ENCODE measurements at places on chromosomes 16 and 17.
A peak's percentile ranks its signal among the peaks of the same experiment; 100 is the strongest.

DNA sequence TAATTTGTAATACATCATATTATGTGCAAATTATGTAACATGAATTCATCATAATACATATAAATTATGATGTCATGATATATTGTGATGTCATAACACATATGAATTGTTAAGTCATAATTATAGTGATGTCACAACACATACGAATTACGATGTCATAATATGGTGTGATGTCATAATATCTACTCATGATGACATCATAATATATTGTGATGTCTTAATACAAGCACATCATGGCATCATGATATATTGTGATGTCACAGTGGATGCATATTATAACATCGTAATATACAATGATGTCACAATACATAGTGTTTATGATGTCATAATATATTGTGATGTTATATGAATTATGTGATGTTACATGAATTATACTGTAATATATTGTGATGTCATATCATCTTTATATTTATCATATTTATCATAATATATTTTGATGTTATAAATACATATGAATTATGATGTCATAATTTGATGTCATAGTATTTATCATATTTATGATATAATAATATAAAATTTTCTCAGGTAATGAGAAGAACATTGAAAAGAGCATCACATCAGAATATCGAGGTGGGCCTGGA, 1793.0 kb downstream of the TP53TG3F start:
- DNase-seq: no peak

DNA sequence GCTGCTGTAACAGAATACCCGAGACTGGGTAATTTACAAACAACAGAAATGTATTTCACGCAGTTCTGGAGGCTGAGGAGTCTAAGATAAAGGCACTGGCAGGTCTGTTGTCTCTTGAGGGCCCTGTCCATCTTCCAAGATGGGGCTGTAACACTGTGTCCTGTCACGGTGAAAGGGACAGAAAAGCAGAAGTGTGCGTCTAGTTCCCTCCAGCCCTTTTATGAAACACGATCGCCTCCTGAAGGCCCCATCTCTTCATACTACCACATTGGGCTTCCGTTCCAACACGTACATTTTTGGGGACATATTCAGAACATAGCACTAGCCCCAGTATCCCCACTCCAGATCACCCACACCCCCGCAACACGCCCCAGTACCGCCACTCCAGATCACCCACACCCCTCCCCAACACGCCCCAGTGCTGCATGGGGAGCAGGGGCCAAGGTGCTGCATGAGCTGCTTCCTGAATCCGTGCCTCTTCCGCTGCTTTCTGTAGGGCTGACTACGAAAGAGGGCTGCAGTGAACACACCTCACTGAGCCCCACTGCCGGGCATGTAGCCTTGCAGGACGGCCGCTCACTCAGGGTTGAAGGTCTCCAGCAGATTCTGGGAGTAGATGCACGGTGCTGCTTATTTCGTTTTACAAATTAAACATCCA, 91.9 kb downstream of the RPTOR start:
- DNase-seq: peak; percentile 42

DNA sequence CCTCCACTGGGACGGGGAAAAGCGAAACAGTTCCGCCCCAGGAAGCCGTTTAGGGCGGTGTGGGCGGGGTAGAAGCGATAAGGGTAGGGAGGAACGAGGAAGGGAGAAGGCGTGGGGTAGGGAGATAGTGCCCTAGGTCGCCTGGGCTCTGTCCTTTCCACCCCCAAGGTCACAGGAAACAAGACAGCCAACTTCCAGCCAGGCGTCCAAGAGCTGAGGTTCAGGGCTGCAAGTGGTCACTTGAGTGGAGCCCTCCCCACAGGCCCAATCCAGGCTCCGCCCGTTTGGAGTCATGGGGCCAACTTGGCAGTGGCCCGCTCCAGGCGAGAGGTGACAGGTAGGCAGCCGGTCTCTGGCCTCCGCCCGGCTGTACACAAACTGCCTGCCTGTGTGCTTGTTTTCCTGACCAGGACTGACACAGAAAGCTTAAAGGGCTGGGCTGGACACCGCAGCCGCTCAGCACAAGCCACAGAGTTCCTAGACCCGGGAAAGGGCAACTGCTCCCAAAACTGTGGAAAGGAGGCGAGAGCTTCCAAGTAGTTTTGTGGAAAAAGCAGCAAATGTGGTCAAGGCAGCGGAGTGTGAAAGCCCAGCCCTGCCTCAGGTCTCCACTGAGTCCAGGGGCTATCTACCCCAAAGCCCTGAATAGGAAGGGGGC, at the start of gene RILP:
RILP (minus strand) TSS at position 23 of the 658 bp plus-strand sequence. CDS start 62 bp downstream, outside the sequence.
- no peak for DNase-seq

DNA sequence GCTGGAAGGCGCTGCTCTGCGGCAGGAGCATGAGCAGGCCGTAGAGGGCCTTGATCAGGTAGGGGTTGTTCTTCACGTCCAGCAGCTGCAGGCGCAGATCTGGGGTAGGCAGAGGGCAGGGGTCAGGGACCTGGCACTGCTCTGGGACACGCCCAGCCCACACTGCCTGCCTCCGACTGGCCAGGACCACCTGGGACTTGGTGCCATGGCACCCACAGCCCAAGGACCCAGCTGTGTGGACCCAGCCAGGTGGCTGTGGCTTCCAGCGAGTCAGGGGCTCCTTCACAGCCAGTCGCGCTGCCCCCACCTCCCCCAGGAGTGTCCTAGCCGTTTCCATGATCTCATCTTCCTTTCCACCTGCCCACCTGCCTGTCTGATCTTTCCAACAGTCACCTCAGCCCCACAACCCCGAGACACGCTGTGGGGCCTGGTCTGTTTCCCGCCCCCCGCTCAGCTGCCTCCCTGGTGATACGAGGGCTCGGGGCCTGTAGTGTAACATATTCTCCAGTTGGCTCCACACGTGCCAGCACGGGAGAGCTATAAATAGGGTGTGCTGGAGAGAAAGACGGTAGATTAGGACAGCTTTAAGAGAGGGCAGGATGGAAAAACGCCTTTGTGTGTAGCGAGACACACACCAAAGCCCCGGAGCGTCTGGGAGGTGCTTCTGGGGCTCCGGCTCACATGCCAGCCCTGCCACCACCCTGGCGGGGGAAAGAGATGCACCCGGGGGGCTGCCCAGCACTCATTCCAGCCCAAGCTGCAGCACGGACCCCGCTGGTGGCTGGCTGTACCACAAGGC, 7.2 kb upstream of the MTSS2 start:
- no peak for DNase-seq

GRCh38 chr16:26963109-26963508, 103.6 kb upstream of the C16orf82 start:
- DNase-seq: no peak

- no peak for DNase-seq
Observed at GRCh38 chr16:75075688-75076268, 40.8 kb downstream of the LDHD start.

- DNase-seq: peak; percentile 8
Observed at GRCh38 chr16:56311208-56312027, 113.9 kb downstream of the AMFR start.

DNA sequence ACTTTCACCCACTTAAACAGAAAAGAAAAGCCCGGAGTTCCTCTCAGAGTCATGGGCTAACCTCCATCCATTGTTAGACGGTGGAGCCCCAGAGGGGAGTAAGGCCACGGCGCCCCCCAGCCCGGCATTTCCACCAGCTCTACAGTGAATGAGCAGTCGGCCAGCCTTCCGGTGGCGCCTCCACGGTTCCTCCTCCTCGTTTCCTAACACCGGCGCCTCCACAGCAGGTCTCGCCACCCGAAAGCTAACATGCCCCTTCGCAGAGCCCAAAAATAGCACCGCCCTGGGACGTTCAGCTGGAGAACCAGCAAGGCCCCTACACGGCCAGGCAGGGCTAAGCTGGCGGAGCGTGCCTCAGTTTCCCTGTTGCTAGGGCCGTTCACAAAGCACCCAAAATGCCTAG, 858 bp downstream of the MMD start:
- peak; percentile 61 for DNase-seq

DNA sequence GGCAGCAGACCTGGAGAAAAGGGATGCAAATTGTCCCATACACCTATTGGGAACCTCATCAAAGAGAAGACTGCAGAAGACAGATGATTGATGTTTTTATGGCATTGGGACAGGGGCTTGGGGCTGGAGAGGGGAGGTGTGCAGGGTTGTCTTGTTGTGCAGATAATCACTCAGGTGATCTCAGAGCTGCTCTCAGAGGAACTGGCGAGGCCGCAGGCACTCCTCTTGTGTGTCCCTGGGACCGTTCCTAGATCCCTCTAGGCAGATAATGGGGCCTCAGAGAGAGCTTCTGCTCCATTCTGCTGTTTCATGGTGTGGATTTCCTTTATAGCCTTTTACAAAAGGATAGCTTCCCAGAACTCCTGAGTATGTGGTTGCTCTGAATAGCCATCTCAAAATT, 1.6 kb downstream of the RNF213 start:
- DNase-seq: no peak

DNA sequence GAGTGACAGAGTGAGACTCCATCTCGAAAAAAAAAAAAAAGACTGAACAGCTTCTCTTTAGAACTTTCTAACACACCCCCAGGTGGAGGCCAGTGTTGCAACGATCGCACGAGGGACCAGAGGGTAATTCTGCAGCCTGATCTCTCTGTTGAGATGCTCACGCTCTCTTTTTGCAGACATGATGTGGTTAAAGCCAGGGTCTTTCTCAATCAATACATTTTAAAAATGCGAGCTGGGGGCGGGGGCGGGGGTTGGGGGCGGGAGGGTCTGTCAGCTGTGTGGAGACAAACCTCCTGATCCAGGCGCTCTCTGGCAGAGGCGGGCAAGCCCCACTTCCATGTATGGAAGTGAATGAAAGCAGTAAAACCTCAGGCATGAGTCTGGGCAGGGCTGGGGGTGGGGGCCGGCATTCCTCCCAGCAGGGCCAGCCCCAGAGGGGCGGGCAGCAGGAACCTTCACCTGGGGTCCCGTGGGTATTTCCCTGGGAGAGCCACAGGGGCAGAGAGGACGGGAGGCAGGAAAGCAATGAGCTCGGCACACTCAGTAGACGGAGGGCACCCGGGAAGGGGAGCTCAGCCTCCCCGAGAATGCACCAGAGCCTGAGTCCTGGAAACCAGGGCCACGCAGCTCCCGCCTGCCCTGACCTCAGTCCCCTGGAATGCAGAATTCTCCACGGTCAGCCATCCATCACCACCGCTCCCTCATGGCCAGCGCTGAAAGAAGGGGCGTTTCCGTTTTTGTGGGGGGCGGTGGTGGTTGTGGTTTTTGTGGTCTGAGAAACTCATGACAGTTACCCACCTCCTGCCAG, 28.0 kb downstream of the NXN start:
- DNase-seq: no peak

DNA sequence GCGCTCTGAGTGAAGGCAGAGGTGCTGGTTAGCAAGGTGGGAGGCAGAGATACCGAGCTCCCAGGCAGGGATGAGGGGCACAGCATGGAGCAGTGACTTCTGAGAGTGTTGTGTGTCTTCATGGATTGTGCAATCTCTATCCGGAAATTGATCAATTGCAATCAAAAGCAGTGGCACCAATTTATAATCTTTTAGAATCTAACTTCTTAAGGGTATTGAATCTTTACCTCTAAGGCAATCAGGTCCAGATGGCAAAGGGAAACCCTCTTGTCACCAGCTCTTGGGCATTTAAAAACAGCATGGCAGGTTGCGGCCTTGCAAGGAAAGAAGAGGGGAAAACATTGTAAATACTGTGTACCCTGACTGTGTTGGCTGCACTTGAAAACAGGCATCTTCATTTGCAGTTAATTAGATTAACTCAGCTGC, 58.0 kb upstream of the MRTFB start:
- DNase-seq: no peak

DNA sequence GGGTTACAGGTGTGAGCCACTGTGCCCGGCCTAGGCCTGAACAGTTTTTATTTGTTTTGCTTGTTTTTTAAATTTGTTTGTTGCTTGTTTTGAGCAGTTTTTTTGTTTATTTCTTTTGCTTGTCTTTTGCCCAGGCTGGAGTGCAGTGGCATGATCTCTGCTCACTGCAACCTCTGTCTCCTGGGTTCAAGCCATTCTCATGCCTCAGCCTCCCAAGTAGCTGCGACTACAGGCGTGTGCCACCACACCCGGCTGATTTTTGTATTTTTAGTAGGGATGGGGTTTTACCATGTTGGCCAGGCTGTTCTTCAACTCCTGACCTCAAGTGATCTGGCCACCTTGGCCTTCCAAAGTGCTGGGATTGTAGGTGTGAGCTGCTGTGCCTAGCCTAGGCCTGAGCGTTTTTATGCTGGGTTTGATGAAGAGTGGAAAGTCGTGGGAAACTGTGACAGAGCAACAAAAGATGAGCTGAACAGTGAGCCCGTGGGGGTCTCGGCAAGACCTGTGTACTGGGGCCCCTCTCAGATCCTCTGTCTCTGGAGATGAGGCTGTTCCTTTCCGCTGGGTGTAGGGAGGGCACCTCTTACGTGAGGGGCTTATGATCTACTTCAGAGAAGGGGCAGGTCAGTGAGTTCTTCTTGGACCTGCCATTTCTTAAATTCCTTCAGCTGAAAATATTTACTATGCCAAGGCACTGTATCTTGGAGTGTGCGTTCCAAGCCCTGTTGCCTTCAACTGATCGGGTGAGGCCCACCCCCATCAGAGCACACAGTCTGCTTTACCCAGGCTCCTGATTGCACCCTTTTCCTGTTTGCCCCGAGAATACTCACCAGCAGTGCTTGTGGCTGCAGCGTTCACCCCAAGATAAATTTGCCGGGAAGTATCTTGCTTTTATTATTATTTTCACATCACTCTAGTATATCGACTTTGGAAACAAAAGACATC, 322.1 kb downstream of the SEC14L1 start:
- no peak for DNase-seq

DNA sequence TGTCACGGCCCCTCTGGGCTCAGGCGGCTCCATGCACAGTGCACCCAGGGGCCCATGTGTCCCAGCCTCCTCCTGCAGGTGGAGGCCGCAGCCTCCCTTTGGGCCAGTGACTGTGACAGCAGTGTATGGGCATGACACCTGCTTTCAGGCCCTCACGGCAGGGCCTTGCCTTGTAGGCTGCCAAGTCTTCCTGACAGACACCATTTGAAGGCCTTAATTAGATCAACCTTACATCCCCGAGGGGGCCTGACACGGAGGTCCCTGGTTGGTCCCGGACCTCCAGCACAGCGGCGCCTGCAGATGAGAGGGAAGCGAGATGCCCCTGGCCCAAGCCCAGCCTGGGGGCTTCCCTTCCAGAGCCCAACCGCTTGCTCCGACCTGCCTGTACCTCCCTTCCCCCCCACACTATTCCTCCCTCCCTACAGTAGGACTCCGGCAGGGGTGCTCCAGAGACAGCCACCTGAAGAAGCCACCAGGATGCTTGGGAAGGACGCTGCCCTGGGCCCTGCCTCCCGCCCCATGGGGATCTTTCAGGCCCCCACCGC, 31.9 kb downstream of the BAIAP2 start:
- no peak for DNase-seq

DNA sequence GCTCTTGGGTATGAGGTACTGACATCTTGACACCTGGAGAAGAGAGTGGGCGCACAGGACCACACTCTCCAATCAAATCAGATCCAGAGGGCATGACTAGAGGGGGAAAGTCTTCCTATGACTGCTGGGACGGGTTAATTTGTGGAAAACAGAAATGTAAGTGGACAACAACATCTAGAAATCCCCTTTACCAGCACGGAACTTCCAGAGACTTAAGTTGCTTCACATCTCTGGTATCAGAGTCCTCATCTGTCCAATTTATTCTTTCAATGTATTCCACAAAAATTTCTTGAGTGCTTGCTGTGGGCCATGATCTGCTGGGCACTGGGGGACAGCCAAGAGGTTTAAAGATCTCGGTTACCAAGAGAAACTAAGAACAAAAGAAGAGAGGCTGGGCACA, 159.2 kb downstream of the COPRS start:
- no peak for DNase-seq

- no peak for DNase-seq
Observed at GRCh38 chr16:1941162-1942046, 1.6 kb downstream of the MSRB1 start.

Measured in natural killer cell (primary cell).